Stimulated activated CD4-positive, alpha-beta T cell treated with anti-CD3 and anti-CD28 coated beads, TNF-alpha, amount 100 ng/mL, for 1 hour (primary cell): ENCODE measurements at places on chromosomes 5 and 9.

DNA sequence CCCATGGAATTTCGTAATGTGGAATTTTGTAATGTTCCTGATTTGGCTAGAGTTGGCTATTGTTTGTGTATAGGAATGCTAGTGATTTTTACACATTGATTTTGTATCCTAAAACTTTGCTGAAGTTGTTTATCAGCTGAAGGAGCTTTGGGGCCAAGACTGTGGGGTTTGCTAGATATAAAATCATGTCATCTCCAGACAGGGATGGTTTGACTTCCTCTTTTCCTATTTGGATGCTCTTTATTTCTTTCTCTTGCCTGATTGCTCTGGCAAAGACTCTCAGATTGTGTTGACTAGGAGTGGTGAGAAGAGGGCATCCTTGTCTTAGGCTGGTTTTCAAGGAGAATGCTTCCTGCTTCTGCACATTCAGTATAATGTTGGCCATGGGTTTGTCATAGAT, 91.0 kb downstream of the NNT start:
- DNase-seq, result no peak

DNA sequence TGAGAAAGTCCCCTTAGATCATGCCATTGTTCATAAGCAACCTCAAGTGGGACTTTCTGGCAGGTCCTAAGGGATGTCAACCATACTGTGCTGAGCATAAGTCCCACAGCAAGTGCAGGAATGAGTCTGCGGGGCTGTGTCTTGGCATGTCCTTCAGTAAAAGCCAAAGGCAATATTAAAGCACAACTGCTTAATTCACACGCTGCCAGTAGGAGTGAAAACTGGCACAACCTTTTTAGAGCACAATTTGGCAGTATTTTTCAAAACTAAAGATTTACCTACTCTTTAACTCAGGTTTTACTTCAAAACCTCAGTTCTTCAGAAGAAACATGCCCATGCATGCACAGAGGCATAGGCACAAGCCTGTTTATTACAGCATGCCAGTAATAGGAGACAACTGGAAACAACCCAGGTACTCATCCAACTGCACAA, 24.4 kb upstream of the SMAD5 start:
- DNase-seq, result no peak

- no peak for DNase-seq
Observed at GRCh38 chr5:159549046-159549445, 218.8 kb upstream of the IL12B start.

- DNase-seq, result no peak
Observed at GRCh38 chr5:4866131-4866659, 273.9 kb upstream of the ADAMTS16 start.

DNA sequence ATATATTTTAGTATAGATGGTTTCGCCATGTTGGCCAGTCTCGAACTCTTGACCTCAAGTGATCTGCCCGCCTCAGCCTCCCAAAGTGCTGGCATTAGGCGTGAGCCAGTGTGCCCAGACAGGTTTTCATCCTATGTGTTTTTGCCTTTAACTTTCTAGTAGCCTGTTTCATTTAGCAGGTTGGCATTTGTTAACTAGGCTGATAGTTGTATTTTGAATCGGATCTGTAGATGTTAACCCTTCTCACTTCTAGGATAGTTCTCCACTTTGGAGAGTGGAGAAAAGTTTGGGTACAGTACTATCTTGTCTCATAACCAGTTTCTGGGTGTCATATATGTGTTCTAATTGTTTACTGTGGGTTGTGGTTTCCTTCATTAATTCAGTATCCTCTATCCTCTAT, 7.3 kb upstream of the FGF18 start:
- DNase-seq, result no peak
